Karpas-422 (cell line): ENCODE measurements at places on chromosomes 5 and 9.

- DNase-seq: no peak
Observed at GRCh38 chr5:137055271-137055872, 443.8 kb downstream of the SPOCK1 start.

DNA sequence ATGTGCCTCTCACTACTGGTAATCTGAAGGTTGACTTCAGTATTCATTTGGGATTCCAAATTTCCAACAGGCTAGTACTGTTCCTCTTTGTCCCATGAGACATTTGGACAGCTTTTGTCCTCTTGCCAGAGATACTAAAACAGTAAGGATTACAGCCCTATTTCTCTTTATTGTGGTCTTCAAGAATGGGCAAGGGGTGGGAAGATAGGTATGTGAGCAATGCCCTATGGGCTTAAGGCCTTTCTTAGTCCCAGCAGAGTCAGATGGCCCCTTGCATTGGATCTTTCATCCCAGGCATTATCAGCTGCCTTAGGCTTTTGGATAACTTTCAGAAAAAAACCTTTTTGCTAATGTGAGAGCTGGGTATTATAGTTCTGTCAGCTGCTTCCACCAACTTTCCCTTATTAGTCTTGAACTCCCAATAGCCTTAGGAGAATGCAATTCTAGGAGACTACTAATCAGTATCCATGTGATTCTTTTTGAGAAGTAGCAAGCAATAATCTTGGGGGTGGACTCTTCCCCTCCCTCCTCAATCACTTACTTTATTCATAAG lies 361.1 kb upstream of the NUDT12 start:
- DNase-seq: no peak

DNA sequence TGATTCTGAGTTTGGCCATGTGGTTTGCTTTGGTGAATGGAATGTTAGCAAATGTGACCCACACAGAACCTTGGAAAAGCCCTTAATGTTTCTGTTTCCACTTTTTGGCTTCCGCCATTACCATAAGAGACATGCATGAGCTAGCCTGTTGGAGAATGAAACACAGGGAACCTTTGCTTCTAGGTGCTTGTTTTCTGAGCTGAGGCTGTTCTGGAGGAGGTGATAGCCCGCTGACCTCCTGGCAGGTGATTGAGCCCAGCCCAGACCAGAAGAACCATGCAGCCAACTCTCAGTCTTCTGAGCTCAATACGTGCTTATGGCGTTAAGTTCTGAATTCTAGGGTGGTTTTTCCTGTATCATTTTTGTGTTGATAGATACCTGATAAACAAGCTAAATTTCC lies 148.6 kb upstream of the KLF9 start:
- no peak for DNase-seq

GRCh38 chr9:118568704-118569103 lies 800.5 kb downstream of the BRINP1 start:
- no peak for DNase-seq

GRCh38 chr9:110604171-110604601 lies 24.6 kb upstream of the SVEP1 start:
- no peak for DNase-seq

DNA sequence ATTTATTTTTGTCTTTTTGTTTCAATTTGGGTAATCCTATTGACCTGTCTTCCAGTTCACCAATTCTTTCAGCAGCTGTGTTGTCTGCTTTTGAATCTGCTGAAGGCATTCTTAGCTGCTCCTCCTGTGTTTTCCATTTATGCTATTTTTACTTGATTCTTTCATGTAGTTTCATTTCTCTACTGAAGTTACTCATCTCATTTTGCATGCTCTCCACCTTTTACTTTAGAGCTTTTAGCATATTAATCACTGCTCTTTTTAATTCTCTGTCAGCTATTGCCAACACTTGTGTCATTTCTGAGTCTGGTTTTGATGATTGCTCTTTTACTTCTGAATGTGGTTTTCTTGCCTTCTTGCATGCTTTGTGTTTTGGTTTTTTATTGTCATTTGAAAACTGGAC lies 496.0 kb upstream of the CLINT1 start:
- DNase-seq: no peak
